NCI-H187 (cell line): ENCODE measurements at places on chromosomes 7 and 10.

GRCh38 chr7:13538669-13539068, 450.8 kb downstream of the ETV1 start:
- DNase-seq: no peak

GRCh38 chr10:24238519-24239247, 29.7 kb downstream of the KIAA1217 start:
- DNase-seq: no peak

DNA sequence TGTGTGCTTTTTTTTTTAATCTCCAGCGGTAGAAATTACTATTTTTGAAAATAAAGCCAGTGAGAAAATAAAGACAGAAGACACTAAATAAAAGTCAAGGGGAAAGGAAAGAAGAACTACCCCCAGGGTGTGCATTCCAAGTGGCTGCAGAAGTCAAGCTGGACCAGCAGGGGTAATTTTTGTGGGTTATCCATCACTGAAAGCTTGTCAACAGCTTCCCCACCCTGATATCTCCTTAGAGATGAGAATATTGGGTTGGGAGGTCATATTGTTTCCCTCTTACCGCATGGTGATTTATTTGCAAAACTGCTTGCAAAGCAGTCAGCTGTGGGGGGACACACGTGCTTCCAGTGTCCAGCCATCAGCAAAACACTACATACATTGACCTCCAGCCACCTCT, 46.4 kb downstream of the FAM107B start:
- DNase-seq: no peak

- no peak for DNase-seq
These were observed 44.4 kb upstream of the TOMM7 start for GRCh38 chr7:22867003-22867402.

DNA sequence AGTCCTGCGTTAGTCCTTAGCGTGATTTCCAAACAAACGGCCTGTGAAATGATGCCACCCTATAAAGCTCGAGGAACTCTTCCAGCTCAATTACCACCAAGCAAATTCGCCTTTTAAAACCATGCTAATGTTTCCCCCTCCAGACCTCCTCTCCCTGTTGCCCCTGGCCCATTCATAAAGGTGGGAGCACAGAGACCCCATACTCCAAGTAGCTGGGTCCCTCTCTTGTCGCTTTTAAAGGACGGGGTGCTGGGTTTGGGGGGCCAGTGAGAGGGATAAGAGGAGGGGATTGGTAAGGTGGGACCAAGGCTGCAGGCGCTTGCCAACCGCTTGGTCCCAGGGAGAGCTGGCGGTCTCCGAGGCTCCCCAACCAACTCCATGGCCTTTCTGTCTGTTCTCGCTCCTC, 1.2 kb downstream of the HMX2 start:
- no peak for DNase-seq

- no peak for DNase-seq
These were observed 18.7 kb downstream of the SEC24C start for GRCh38 chr10:73762915-73763314.

- no peak for DNase-seq
These were observed 55.2 kb downstream of the CDK6 start for GRCh38 chr7:92781117-92781720.

- DNase-seq: peak; percentile 40
These were observed 559 bp downstream of the TRA2A start for GRCh38 chr7:23531050-23531793.

- peak; percentile 38 for DNase-seq
These were observed at the start of gene CHPF2 for GRCh38 chr7:151232091-151232916. CHPF2 (plus strand) TSS chr7:151232483; CDS start chr7:151234012, 1,529 bp downstream.

- no peak for DNase-seq
These were observed 149.1 kb downstream of the GRID1 start for GRCh38 chr10:86217371-86218080.
